ENCODE measurements at places on chromosomes 1 and 21. TPM values are rescaled to one million over a fixed set of nuclear protein-coding genes. Genes with fewer than 3 reads are reported as not detected.

DNA sequence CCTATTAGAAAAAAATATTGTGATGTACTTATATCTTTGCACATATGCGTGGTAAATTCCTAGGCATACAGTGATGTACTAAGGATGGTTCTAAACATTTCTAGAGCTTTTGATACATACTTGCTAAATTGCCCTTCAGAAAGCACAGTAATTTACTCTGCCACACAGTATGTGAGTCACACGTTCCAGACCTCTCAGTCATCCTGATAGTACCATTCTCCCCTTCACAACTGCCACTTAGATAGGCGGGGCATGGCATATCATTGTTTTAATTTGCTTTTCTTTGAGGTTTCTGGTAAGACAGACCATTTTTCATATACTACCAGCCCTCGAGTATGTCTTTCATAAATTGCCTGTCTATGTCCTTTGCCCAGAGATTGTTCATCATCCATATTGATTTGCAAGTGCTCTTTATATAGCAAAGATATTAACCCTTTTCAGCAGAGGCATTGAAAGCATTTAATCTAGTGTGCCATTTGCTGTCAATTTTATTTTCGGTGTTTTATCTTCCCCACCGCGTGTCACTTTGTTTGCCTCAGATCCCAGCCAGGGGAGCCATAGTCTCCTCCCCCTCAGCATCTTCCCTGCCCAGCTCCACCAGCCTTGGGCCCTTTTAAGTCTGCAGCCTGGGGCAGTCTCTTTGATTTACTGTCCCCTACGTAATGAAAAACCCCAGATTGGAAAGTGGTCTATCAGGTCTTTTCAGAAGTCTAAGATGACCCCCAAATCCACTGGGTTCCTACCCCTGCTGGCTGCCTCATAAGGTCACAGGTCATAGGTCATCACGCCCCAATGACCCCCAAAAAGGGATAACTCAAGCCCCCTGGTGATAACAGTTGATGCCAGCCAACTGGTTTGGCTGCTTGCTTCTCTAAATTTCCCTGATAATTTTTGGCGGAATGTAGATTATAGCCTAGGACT is 11.8 kb upstream of the PAX7 start:
- DNase-seq, result peak; percentile 88

DNA sequence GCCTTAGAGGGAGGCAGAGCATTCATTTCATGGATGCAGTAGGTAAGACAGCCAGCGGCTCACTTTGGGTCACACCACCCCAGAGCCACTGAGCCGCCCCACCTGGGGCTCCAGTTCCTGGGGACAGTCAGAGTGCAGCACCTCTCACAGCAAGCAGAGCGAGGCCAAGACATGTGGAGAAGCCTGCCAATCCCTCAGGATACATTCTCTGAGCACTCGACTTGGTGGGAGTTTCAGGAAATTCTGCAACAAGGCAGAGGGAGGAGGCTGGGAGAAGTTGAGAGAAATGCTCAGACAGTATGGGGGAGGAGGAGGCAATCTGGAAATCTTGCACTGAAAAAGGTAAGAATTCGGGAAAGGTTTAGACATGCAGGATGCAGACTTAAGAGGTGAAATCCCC is 60.8 kb upstream of the WLS start:
- no peak for DNase-seq

DNA sequence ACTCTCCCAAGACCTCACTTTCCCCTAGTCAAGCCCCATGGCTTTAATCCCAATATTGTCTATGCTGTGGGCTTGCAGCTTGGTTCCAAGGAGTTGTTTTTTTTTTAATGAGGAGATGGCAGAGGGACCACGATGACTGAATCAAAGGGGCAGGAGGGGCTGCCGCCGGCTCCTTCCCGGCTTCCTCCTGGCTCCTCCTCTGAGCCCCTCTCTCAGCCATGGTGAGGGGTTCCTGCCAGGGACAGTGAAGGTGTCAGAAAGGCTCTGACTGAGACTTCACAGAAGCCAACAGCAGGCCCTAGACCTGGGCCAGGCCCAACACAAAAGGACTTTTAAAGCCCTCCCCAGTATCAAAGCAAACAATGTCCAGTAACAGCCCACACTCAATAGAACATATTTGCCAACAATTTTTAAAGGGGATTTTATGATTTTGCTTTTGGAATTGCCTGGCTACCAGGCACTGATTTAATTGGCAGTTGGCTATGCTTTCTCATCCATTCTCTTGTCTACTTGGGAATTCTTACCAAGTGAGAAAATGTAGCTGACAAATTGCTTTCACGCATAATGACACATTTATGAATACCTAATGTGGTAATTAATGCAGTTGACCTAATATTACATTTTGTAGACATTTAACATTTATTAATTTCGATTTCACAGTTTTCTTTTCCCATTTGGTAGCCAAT is 54.2 kb downstream of the FBXO2 start:
- no peak for DNase-seq

The SLC9C2 gene
- total RNA-seq, result not detected

GRCh38 chr1:31886866-31887265 is 51.3 kb downstream of the PTP4A2 start:
- no peak for DNase-seq

The PRDX1 gene
- total RNA-seq, result 1,113 TPM

The IL10 gene
- total RNA-seq, result not detected

GRCh38 chr1:78606274-78606673 is 14.0 kb upstream of the IFI44L start:
- DNase-seq, result no peak

- no peak for DNase-seq
Observed at GRCh38 chr1:11324567-11325165, 51.7 kb downstream of the UBIAD1 start.

DNA sequence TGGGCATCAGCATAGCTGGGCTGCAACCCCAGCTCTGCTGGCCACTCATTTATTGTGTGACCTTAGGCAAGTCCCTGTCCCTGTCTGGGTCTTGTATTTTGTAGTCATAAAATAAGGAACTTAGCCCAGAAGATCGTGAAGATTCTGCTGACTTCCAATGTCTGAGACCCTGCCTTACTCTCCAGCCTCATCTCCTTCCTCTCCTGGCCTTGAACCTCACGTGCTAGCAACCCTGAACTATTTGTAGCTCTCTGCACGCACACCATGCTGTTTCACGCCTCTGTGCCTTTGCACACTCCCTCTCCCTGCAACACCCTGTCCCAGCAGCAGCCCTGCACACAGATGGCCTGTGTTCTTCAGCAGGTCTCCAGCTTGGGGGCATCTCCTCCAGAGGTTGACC is 121.1 kb downstream of the LACTBL1 start:
- no peak for DNase-seq

The KRTAP19-4 gene
- not detected for total RNA-seq

DNA sequence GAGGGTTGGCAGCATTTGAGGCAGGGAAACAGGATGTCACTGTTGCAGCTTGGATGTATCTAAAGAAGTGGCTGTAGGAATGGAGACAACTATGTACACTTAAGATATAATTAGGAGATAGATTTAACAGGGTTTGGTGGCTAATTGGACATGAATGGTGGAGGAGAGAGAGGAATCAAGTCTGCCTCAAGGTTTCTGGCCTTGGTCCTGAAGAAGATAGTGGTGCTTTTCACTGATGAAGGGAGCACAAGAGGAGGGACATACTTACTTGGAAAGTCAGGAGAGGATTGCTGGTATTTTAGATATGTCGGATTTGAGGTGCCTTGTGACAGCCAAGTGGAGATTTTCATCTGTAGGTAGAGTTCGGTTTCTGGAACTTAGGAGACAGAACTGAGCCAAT is 123.9 kb downstream of the ST6GALNAC3 start:
- no peak for DNase-seq

The ETNK2 gene
- total RNA-seq, result 20.9 TPM

The FCGR1A gene
- not detected for total RNA-seq

- DNase-seq, result no peak
Observed at GRCh38 chr1:227765261-227766014, 30.2 kb downstream of the SNAP47 start.

DNA sequence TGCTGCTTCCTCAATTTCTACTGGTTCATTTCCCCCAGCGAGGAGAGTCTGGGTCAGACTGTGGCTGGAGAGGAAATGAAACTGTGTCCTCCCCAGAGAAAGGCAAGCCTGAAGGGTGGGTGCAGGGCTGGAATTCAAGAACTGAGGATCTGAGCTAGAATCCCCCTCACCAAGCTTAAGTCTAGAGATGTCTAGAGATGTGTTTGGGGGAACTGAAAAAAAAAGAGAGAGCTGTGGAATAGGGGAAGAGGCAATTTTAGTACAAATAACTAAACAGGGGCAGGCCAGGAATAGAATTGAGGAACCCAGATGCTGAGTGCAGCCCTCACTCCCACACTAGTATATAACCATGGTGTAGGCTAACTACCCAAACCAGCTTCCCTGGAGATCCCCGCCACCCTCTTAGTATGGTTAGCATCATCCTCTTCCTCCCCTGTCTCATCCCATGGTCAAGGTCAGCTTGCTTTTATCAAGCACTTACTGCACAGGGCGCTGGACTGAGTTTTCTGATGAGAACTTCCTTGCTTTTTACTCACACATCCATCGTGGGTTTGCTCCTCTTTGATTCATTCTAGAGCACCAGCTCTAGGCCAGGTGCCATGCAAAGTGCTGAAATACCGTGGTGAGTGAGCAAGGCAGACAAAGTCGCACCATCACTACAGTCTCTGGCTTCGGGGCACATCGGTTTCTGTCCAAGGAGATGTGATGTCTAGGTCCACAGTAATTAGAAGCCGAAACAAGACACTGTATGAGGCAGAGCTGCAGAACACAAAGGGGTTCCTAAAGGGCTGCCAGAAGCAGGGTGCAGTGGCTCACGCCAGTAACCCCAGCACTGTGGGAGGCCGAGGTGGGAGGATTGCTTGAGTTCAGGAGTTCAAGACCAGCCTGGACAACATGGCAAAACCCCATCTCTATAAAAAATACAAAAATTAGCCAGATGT is 112.9 kb upstream of the IPO9 start:
- no peak for DNase-seq

The EDARADD gene
- not detected for total RNA-seq

DNA sequence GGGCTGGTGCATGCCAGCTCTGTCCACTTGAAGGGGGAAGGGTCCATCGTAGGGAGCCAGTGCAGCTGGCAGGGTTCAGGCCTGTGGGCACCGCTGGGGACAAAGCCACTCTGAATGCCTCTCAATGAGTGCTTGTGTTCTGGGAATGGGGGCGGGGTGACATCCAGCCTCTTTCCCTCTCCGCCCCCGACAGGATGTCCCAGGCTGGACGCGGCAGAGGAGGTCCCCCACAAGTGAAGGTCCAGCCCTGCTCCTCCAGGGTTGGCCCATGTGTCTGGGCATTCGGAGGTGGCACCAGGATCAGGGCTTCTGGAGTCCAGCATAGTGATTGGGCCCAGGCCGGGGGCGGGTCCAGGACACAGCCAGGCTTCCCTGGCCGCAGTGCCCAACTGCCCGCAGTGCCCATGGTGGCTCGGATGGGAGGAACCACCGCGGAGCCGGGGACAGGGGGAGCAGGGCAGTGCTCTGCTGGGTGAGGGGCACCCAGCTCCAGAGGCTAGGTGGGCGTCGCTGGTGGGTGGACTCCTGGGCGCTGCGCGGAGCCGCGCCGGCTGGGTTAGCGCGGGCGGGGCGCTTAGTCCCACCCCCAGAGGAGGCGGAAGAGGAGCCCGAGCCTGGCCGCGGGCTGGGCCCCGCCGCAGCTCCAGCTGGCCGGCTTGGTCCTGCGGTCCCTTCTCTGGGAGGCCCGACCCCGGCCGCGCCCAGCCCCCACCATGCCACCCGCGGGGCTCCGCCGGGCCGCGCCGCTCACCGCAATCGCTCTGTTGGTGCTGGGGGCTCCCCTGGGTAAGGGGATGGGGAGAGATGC is at the start of gene SHISA4:
Gene SHISA4 (plus strand): TSS at position 617 of the 808 bp plus-strand sequence. CDS start 97 bp downstream, at position 714.
- peak; percentile 93 for DNase-seq

The CNN3 gene
- total RNA-seq, result 227 TPM

GRCh38 chr1:2495026-2495425 is 18.9 kb downstream of the PLCH2 start:
- DNase-seq, result no peak

DNA sequence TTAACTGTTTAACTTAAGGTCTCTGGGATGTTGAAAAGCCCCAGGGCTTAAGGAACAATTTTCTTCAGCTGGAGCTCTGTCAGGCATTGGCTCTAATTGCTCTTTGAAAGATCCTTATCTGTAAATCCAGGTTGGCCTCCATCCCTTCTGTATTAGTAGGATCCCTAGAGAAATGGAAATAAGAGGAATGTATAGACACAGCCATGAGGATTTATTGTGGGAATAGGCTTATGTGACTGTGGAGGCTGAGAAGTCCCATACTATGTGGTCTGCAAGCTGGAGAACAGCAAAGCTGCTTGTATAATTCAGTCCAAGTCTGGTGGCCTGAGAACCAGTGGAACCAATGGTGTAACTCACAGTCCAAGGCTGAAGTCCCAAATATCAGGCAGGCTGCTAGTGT is 47.6 kb upstream of the VAV3 start:
- no peak for DNase-seq

DNA sequence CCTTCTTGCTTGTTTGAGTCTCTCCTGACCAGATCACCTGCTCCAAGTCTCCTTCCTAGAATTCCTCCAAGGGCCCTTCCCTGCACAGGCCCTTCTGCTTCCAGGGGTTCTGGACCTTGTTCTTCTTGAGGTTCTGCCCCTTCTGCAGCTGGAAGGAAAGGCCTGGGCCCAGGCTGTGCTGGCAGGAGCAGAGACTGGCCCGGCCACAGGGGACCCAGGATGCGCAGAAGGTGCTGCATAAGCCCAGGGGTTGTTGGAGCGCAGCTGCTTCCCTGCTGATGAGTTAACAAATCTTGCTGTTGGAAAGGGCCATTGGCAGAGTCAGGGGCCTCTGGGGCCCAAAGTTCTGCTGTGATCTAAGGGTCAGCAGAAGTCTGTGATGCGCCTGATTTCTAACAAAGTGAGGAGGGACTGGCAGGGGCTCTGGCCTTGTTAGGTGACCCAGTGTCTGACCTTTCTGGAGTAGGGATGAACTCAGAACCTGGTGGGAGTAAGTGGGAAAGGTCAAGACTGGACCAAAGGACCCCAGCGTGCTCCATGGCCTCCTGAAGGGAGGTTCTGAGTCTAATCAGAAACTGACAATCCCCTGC is 509.8 kb downstream of the PTPRU start:
- DNase-seq, result no peak

GRCh38 chr1:43221797-43222196 is 48.0 kb upstream of the TMEM125 start:
- DNase-seq, result no peak
